Pancreas (tissue), 10 donors: ENCODE measurements at places on chromosomes 4 and X. TPM values are rescaled to one million over a fixed set of nuclear protein-coding genes. Genes with fewer than 3 reads are reported as not detected.
A peak's percentile ranks its signal among the peaks of the same experiment; 100 is the strongest.

- H3K4me3 ChIP-seq: no peak overlapping the region
- peaks cover 33% of the 10 kb centered on the region for H3K4me1 ChIP-seq
- H3K36me3 ChIP-seq: no peaks in the 10 kb centered on the region
- no peak overlapping the region for H3K27ac ChIP-seq
Observed at GRCh38 chr4:53589511-53589910, 1.8 kb downstream of the LNX1 start.

Gene CFAP99
- polyA plus RNA-seq: 0.87 TPM

DNA sequence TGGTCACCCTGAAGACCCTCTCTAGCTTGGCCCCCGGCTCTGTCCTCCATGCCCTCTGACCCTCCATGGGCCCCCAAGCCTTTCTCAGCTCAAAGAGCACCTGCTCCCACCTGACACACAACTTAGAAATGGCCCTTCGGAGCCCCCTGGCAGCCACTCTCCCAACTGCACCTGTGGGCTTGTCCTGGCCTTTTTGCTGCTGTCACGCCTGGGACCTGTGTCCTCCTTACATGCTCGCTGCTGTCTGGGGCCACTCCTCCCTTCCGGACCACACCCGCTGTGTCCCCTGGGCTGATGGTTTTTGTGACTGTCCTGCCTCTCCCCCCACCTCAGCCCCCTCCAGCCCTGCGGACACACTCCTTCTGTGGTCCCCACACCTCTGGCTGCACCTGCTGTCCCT, 106.2 kb upstream of the AFAP1 start:
- no peak overlapping the region for H3K4me3 ChIP-seq
- H3K36me3 ChIP-seq: no peaks in the 10 kb centered on the region
- no peaks in the 10 kb centered on the region for H3K4me1 ChIP-seq
- no peaks in the 10 kb centered on the region for H3K27me3 ChIP-seq

DNA sequence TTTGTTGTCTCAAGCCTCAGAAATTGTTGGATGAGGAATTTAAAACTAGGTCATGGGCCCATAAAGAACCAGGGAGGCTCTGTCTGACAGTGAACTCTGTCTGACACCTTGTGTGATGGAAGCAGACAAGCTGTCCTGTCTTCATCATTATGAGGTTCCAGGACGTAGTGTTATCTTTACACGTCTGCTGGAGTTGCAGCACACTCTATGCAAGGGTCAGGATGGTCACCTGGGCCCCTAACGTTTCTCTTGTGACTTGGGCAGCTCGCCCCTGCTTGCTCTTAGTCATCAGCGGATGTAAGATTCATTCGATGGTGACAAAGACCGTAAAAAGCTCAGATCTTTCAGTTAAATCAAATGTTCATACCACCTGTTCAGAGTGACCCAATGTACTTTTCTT, 92.0 kb upstream of the ADGRG2 start:
- H3K4me1 ChIP-seq: no peaks in the 10 kb centered on the region
- H3K4me3 ChIP-seq: no peak overlapping the region
- no peak overlapping the region for H3K27ac ChIP-seq

DNA sequence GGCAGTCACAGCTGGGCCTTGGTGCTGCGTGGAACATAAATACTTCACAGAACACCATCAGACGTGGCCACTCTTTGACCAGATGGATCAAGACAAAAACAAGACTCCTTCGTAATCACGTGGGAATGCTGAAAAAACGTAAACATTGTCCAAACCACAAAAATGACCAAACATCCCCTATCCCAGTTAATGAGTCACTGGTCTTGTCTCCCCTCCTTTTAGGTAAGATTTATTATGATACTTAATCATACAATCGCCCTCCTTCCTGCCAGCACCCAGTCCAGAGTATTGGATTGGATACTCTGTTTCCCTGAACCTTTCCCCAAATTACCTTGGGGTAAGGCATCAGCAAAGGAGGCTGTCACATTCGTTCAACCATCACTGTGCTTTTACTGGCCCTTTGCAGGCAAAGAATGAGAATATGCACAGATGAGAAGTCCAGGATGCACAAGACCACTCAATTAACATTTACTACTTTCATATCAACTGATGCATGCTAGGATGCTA, 601 bp upstream of the TCEANC start:
- no peaks in the 10 kb centered on the region for H3K36me3 ChIP-seq
- H3K27ac ChIP-seq: peak overlapping the region; percentile 63
- peak overlapping the region; percentile 63 for H3K4me3 ChIP-seq
- no peaks in the 10 kb centered on the region for H3K27me3 ChIP-seq
- DNase-seq: no peak

Gene DGKK
- not detected for polyA plus RNA-seq

GRCh38 chrX:66680451-66680850, 41.6 kb upstream of the EDA2R start:
- no peak overlapping the region for H3K4me3 ChIP-seq
- DNase-seq: no peak
- no peak overlapping the region for H3K27ac ChIP-seq
- H3K27me3 ChIP-seq: peaks cover 12% of the 10 kb centered on the region
- no peaks in the 10 kb centered on the region for H3K4me1 ChIP-seq

Gene HPGD
- polyA plus RNA-seq: 2.1 TPM

Gene HAND2
- 3.8 TPM for polyA plus RNA-seq

DNA sequence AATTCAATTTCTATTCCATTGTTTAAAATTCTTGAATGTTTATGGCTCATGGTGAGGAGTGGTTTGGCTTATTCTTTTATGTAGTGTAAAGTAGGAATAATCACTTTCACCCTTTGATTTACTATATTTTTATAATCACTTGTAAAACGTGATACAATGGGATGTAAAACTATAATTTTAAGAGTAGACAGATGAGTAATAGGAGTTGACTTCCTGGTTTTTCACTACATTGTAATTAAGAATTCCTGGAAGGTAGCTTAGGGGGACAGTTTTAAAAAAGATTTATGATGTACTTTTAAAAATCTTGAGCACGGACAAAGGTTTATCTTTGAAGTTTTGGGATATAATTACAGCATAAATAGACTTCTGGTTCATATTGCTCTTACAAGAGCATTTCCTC, 65.3 kb downstream of the PDGFC start:
- DNase-seq: no peak
- H3K27ac ChIP-seq: no peak overlapping the region
- H3K4me3 ChIP-seq: no peak overlapping the region
- H3K36me3 ChIP-seq: no peaks in the 10 kb centered on the region
- H3K4me1 ChIP-seq: peaks cover 19% of the 10 kb centered on the region

DNA sequence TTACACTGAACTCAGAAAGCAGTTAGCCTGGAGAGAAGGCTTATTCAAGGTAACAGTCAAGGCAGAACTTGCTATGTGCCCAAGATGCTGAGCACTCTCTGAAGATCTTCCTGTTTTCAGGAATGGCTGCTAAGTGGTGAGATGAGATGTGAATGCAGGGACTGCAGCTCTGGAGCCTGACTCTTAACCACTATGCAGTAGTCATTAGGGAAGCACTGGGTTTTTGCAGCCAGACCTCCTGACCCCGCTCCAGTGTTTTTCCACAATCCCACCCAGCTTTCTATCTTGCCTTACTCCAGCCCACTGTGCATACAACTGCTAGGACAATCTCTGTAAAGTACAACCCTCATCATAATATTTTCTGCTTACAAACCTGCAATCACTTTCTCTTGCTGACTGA, 95.2 kb upstream of the LNX1 start:
- no peaks in the 10 kb centered on the region for H3K36me3 ChIP-seq
- DNase-seq: no peak
- H3K4me1 ChIP-seq: no peaks in the 10 kb centered on the region

Gene DKK2
- 0.08 TPM for polyA plus RNA-seq

Gene SPANXA1
- polyA plus RNA-seq: not detected

DNA sequence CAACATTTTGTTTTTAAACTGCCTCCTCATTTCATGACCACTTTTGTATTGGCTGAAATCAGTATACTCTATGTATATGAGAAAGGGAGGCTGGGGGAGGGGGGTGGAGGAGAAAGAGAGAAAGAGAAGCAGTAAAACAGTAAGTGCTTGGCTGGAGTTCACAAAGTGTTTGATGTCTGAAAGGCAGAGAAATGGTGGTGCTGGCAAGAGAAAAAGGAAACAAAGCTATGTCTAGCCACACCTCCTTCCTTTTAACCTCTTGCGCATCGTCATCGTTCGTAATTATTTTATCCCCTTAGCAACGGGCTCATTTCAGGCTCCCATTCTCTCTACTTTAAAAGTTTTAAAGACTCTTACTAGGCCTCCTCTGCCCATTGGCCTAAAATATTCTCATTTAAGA, 25.6 kb downstream of the RPA4 start:
- no peaks in the 10 kb centered on the region for H3K27me3 ChIP-seq
- no peaks in the 10 kb centered on the region for H3K4me1 ChIP-seq
